Psoas muscle (tissue), 8 donors: ENCODE measurements at places on chromosomes 5 and 9.

DNA sequence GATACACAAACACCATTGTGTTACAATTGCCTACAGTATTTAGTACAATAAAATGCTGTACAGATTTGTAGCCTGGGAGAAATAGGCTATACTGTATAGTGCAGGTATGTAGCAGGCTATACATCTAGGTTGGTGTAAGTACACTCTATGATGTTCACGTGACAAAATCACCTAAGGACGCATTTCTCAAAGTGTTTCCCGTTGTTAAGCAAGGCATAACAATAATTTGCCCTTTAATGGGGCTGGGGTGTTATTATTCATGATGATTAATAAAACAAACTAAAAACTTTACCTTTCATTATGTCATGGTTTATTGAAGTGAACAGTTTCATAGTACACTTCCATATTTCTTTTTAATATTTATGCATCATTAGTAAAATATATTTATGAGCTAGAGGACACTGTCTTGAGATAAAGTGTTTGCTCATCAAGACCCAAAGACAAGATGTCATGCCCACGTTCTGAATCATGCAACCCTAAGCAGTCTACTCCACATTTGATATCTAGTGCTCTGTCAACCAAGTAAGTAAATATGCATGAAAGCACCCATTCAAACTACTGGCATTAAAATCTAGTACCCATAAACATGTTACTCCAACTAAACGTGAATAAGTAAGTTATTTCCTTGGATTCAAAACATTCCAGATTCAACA, 220.5 kb downstream of the NR2F1-AS1 start:
- no peak for DNase-seq

GRCh38 chr5:122400938-122401337, 88.9 kb downstream of the SNCAIP start:
- no peak for DNase-seq

DNA sequence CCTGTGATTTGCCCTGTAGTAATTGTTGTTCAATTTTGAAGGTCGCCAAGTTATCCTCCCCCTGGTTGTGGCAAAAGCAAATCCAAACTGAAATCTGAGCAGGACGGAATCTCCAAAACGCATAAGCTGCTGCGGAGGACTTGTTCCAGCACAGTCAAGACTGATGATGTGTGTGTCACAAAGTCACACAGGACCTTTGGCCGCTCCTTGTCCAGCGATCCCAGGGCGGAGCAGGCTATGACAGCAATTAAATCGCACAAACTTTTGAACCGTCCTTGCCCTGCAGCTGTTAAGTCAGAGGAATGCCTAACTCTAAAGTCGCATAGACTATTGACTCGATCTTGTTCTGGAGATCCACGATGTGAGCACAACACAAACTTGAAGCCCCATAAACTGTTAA, 128.4 kb downstream of the PARP8 start:
- no peak for DNase-seq

GRCh38 chr9:94212531-94212930, 46.6 kb upstream of the ZNF169 start:
- no peak for DNase-seq

DNA sequence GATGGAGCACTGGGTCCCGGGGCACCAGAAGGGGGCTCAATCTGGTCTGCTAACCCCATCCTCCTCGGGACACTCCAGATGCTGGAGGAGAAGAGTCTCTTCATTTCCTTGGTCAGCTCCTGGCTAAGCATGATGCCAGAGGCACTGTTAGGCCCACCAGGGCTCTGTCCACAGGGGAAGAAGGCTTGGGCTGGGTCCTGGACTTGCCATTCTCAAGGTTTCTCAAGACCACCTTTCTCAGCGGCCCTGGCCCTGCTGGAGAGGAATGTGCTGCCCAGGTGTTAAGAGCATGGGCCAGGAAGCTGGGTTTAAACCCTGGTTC, 7.9 kb downstream of the SH2D3C start:
- DNase-seq: no peak

DNA sequence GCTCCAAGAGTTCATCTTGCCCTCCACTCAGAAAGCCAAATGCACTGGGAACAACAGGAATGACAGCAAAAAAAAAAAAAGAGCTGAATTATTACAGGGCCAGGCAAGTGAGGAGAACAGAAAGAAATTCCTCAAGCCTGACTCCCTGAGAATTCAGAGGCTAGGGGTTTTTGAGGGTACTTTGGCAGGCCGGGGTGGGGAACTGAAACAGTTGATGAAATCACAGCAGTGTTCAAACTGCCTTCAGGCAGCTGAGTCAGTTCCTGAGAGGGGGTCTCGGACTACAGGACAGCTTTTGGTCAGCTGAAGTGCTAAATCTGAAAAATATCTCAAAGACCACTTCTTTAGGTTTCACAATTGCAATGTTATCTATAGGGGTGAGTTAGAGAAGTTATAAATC, 419.4 kb downstream of the SEMA5A start:
- DNase-seq: no peak

GRCh38 chr5:2762744-2763532, 11.5 kb upstream of the IRX2 start:
- no peak for DNase-seq

DNA sequence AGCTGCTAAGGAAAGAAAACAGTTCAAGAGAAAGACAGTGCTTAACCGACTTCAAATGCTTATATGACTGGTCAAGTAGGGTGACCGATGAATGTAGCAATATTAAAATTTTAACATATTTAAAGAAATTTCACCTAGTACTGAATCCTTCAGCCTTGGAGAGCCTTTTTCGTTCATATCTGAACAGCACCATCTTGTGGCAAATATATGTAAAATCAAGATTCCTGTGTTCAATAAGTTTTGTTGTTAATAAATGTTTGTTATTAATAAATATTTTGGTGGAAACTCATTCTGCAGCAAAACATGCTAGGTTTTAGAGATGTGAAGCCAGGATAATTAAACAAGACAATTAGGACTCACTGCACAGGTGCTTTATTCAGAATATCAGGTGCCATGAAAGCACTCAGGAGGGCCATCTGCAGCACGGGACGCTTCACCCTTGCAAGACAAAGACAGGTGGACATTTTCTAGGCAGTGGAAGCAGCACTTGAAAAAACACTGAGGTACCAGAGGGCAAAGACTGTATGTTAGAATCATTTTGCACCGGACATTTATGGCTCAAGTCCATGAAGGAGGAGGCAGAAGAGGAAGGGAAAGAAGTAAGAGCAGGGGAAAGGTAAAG, 15.6 kb downstream of the TICAM2 start:
- DNase-seq: no peak

DNA sequence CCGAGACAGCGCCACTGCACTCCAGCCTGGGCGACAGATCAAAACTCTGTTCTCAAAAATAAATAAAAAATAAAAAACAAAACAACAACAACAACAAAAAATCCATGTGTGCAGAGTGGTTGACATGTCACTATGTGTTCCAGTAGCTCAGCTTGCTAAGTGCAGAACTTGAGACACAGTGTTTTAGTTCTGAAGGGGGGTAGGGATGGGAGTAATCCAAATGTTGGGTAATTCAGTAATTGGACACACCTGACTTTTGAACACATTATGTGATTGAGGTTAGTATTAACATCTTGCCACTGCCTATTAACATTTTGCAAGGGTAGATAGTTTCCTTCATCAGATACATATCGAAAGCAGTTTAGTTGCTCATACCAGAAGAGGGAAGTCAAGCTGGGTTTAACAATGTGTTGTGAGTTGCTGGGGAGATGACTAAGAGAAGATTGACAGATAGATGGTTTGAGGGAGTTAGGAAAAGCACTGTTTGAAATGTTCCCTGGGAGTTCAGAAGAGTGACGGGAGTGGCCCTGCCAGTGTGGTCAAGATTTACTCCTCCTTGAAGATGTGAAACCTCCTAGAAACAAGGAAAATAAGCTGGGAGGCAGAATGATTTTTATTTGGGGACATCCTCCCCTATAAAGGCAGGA, 928 bp downstream of the HACD4 start:
- DNase-seq: no peak

GRCh38 chr5:178150977-178151734, 2.5 kb downstream of the NHP2 start:
- DNase-seq: no peak
